ENCODE measurements at places on chromosomes 4 and X.

DNA sequence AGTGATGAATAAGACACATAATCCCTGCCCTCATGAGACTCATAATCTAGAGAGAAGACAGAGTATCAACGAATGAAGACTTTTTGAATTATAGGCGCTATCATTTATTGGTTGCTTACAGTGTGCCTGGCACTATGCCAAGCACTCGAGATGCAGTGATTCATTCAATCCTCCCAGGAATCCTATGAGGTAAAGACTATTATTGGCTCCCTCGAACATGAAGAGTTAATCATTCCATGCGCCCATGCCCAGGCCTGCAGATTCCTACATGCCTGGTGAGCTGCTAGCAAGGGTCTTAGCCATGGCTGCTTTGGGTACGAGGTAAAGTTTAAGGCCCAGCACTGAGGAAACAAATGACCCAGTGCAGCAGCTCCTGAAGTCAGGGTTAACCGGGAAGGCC lies 47.0 kb downstream of the TEX13B start:
- DNase-seq = no peak

- DNase-seq = no peak
Measured at GRCh38 chr4:118265312-118266144, 87.3 kb downstream of the PRSS12 start.

- DNase-seq = no peak
Measured at GRCh38 chrX:95382799-95383198, 1301.8 kb upstream of the DIAPH2 start.

- DNase-seq = no peak
Measured at GRCh38 chr4:14767142-14767541, 235.1 kb upstream of the CPEB2 start.

DNA sequence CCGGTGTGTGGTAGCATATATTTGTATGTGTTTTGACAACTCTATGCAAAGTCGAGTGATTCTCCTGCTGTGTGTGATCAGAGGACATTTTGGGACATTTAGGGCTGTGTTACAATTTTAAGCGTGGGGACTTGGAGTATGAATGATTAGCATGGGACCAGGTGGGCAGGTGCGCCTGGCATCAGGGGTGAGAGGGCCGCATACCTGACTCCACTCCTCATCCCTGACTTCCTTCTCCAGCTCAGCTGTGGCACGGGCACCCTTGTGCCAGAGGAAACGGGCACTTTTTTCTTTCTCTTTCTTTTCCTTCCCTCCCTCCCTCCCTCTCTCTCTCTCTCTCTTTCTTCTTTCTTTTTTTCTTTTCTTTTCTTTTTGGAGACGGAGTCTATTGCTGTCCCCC lies 15.7 kb upstream of the PLCXD1 start:
- no peak for DNase-seq

DNA sequence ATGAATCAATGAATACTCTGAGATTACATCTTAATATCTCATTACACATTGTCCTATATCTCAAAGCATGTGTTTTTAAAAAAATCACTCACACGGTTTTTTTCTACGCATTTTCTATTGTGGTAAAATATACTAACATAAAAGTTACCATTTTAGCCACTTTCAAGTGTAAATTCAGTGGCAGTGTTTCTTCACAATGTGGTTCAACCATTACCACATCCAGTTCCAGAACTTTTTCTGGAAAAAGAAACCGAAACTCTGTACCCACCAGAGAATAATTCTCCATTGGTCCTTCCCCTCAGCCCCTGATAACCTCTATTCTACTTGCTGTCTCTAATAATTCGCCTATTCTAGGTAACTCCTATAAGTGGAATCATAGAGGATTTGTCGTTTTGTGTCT lies 35.3 kb upstream of the ACSL1 start:
- no peak for DNase-seq

DNA sequence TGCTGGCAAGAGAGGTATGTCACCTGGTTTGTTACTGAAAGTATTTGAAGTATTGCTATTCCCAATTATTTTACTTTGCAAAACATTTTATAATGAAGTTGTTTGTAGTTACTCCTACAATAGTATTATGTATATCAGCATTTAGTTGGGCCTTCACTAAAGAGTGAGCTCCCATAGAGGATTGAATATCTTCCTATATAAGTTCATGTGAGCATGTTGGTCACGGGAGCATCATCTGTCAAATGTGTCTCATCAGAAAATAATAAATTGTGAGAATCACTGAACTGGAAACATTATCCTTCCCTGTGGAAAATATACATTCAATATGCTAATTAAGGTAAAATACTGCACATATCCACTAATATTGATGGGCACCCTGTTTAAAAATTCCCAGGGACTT lies 360.1 kb upstream of the ADGRL3 start:
- DNase-seq = no peak

GRCh38 chr4:43471950-43472349 lies 579.4 kb downstream of the GRXCR1 start:
- no peak for DNase-seq

DNA sequence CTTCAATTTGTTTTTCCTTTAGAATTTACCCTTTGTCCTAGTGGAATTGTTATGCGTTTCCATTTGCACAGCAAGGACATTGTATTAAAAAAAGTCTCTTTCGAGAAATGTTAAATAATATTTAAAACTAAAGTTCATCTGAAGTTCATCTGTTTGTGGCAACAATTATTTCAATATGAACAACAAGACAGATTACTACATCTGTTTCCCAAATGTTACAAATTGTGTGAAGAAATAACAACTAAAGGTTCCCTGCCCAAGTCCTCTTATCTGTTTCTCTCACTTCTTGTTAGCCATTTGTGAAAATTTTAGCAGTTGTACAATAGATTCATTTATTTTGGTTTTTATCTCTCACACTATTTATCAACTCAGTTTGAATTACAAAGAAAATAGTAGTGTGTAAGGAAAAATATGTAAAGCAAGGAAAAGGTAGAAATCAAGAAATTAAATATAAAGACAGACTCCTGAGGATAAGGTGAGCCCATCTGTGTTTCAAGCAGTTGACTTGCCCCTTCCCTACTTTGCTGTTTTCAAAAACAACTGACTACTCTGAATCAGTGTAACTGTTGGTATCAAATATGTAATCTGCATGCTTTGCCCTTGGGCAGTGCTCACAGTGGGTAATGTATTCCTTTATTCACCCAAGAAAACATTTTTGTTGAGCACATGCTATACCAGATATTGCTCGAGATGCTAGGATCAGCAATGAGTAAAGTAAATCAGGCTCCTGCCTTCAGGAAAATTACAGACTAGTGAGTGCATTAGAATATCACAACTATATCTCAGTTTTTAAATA lies 118.9 kb upstream of the PCDH7 start:
- DNase-seq = no peak

DNA sequence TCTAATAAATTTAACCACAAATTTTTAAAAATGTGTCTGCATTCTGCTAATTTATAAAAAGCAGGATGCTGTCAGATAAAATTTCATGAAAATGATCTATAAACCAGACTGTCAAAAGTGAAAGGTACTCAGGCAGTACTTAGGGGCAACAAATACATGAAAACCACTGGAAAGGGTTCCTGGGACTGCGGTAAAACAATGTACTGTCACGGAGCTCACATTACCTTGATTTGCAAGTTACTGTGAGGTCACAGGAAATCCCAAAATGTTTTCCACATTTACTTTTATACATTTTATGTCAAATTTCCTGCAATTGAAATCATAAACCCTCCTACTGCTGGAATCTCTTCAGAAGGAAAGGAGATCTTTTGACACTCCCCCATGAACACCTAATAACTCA lies 45.3 kb downstream of the SHISA3 start:
- no peak for DNase-seq

- DNase-seq = no peak
Measured at GRCh38 chr4:151263455-151263854, 13.5 kb upstream of the PRSS48 start.

DNA sequence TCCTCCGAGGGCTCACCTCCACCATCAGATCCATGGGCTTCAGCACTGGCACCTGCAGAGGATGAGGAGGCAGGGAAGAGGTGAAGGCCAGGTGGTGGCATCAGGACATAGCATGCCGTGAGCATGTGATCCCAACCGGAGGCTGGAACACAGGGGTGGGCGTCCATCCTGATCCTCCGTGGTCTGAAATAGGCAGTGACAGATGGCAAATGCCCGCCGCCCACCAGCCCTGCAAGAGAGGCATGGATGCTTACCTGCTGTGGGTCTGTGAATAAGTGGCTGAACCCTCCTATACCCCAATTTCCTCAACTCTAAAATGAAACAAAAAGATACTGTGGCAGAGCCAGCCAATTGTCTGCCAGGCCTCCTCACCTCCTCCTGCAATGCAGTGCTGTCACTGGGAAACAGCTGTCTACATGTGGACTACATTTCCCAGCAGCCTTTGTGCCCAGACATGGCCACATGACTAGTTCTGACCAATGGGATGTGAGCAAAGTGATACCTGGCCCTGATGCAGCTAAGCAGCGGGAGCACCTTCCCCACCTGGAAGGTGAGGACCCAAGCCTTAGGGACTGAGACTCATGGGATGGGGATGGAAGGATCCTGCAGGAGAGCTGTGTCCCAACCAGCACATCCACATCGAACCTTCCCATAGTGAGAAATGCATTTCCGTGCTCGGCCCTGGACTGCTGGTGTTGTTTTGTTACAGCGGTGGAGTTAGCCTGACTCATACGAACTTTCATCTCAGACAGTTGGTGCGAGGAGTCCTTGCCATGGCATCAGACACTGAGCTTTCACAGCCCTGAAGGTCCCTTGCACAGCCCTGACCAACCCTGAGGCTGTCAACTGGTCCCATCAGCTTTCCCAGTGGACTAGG lies 99.5 kb downstream of the PPP2R2C start:
- no peak for DNase-seq

DNA sequence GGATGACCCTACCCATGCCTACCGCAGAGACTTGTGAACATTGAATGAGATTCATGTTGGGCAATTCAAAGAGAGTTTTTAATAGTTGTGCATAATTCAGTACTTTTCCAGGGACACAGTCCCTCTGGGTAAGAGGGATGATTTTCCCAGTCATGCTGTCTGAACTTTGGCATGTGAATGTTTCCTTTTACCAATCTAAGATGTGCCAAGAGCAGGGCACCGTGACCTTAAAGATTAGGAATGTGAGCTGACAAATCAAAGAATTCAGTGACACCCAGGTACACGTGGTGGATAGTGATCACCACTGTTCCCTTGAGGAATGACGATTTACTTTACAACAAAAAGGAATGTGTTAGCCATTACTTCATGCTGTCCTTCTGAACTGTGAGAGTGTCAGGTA lies 515.6 kb downstream of the PPARGC1A start:
- DNase-seq = no peak

GRCh38 chrX:38896724-38897298 lies 95.6 kb downstream of the MID1IP1 start:
- DNase-seq = no peak

DNA sequence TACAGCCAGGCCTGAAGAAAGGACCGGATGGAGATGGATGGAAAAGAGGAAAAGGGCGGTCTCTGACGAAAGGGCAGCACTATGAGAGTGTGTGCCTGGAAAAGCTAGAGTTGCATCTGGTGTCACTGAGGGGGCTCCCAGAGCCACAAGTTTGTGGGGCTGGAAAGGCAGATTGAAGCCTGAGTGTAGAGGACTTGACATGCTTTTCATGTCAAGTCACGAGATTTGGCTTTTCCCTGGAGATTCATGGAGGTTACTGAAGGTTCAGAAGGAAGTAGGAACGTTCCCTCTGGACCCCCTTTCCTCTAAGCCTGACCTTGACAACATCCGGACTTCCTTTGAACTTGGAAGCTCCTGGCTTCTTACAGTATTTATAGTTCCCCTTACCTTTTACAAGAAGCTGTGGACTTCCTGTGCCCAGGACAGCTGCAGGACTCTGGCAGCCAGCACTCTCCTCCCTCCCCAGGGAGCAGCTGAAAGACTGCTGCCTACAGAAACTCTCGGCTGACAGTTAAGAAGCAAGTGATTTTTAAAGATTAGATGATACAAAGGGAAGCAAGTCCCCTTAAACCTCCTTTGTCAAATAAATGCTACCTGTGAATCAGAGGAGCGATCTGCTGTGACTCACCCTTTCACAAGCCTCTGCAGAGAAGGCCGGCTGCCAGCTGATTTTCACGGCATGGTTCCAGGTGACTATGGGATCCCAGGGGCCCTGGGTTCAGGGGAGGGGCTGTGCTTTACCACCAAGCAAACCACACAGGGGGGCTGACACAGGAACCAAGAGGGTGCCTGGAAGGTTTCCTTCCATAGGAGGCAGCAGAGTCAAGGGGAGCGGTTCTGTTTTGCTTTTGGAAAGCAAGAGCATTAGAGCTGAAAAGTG lies 72.9 kb upstream of the STIM2 start:
- DNase-seq = no peak

All from activated CD8-positive, alpha-beta memory T cell treated with anti-CD3 and anti-CD28 coated beads for 4 hours (primary cell).